ENCODE measurements at places on chromosomes 6 and 20.

- no peak for DNase-seq
These were observed 147.1 kb downstream of the TAF4 start for GRCh38 chr20:61918548-61918947.

- DNase-seq, result no peak
These were observed 2.1 kb upstream of the TBXT start for GRCh38 chr6:166169549-166170421.

DNA sequence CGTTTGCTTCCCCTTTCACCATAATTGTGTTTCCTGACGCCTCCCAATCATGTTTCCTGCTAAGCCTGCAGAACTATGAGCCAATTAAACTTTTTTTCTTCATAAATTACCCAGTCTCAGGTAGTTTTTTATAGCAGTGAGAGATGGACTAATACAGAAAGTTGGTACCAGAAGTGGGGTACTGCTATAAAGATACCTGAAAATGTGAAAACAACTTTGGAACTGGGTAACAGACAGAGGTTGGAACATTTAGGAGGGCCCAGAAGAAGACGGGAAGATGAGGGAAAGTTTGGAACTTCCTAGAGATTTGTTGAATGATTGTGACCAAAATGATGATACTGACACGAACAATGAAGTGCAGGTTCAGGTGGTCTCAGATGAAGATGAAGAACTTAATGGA lies 1058.6 kb upstream of the CITED2 start:
- DNase-seq, result no peak

DNA sequence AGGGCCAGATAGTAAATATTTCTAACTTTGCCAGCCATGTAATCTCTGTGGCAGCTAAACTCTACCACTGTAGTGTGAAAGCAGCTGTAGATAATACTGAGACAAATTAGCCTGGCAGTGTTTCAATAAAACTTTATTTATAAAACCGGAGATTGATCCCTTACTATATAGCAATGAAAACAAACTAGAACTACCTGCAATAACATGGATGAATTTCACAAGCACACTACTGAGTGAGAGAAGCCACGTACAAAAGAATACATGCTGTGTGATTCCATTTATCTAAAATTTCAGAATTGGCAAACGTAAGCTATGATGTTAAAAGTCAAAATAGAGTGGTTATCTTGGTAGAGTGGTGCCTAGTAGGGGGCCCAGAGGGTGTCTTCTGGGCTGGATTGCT lies 198.7 kb upstream of the SGK1 start:
- no peak for DNase-seq

DNA sequence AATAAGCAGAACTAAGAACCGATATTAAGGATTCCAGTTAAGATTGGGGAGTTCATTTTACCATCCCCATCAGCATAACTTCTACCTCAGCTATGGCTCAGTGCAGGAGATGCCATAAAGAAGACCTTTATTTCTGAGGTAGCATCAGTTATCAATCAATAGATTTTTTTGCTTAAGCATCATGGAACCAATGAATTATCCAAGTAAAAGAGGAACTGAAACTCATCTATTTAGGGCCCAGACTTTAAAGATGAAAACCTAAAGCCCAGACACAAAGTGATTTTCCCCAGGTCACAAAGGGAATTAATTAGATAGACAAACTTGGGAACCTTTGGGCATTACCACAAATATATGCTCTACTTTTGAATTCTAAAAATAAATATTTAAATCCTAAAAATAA lies 59.2 kb upstream of the TINAG start:
- no peak for DNase-seq

DNA sequence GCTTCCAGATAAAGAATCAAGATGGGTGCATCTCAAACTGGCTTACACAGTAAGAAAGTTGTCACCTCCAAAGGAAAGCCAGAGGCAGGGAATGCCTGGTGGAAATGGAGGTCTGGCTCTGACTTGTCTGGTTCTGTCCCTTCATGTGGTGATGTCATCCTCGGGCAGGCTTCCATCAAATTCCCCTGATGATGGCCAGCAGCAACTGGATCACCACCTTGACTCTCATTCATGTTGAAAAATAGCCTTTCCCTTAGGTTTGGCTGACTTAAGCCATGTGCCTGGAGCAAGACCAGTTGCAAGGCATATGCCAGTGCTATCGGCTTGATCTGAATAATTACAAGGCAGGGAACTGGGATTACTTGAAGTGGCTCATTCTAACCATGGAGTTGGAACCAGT lies 28.8 kb downstream of the IMPG1 start:
- no peak for DNase-seq

- no peak for DNase-seq
These were observed 751 bp downstream of the MAP3K4 start for GRCh38 chr6:160992061-160992979.

DNA sequence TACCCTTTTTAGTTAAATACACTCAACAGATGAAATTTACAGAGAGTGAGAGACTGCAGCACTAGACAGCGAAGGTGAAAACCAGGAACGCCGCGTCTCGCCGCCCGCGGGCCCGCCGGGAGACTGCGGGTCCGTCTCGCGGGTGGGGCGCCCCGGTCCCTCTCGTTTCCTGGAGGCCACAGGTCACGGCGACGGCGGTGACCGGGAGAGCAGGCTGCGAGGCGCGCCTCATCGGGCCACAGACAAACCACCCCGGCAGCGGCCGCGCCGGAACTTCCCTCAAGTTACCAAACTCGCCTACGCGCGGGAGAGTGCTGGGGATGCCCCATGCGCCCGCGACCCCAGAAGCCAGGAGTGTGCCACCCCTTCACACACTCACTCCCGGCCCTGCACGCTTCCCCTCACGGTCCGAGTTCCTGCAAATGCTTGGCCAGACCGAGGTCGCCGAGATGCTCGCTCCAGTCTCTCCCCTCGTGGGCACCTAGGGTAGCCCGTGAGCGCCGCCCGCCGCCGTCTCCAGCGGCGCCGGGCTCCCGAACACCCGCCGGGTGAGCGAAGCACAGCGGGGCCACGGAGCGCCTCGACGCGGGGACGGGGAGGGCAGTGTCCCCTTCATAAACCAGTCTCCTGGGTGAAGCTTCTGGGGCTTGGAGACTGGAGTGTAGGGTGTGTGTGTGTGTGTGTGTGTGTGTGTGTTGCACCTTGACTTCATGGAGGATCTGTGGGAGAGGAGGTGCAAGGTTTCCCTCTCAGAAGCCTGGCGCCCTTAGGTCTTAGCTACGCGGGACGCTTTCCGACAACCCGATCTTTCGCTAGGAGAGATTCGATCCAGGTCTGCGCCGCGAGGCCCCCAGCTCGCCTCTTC lies 1.4 kb downstream of the BACH2 start:
- no peak for DNase-seq

DNA sequence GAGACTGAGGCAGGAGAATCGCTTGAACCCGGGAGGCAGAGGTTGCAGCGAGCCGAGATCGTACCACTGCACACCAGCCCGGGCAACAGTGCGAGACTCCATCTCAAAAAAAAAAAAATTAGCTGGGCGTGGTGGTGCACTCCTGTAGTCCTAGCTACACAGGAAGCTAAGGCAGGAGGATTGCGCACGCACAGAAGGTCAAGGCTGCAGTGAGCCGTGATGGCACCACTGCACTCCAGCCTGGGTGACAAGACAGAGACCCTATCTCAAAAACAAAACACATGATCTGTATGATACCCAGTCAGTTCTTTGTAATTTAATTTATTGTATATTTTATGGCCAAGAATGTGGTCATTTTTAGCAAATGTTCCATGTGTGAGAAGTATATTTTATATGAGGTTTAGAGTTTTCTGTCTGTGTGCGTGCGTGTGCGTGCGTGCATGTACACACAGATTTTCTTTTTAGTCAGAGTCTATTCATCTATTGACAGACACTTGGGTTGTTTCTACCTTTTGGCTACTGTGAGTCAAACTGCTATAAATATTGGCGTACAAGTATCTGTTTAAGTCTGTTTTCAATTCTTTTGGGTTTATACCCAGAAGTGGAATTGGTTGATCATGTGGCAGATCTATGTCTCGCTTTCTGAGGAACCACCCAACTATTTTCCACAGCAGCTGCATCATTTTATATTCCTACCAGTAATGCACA lies 22.2 kb upstream of the MYL9 start:
- no peak for DNase-seq

- DNase-seq, result no peak
These were observed 113.7 kb downstream of the PHACTR3 start for GRCh38 chr20:59718071-59718470.

DNA sequence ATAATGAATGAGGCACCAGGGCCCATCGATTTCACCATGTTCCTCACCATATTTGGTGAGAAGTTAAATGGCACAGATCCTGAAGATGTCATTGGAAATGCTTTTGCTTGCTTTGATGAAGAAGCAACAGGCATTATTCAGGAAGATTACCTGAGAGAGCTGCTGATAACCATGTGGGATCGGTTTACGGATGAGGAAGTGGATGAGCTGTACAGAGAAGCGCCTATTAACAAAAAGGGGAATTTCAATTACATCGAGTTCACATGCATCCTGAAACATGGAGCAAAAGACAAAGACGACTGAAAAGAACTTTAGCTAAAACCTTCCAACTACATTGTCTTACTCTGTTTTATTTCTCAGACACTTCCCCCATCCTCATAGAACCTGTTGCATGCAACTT lies 21.6 kb upstream of the ZBTB22 start:
- no peak for DNase-seq

All from thoracic aorta (tissue), 2 donors.